ENCODE measurements at places on chromosomes 1 and 21.
A peak's percentile ranks its signal among the peaks of the same experiment; 100 is the strongest.

- peak; percentile 71 for DNase-seq
These were observed 28.3 kb downstream of the GADD45A start for GRCh38 chr1:67713057-67713846.

GRCh38 chr1:156129687-156130577 is 15.4 kb downstream of the LMNA start:
- DNase-seq: peak; percentile 96

DNA sequence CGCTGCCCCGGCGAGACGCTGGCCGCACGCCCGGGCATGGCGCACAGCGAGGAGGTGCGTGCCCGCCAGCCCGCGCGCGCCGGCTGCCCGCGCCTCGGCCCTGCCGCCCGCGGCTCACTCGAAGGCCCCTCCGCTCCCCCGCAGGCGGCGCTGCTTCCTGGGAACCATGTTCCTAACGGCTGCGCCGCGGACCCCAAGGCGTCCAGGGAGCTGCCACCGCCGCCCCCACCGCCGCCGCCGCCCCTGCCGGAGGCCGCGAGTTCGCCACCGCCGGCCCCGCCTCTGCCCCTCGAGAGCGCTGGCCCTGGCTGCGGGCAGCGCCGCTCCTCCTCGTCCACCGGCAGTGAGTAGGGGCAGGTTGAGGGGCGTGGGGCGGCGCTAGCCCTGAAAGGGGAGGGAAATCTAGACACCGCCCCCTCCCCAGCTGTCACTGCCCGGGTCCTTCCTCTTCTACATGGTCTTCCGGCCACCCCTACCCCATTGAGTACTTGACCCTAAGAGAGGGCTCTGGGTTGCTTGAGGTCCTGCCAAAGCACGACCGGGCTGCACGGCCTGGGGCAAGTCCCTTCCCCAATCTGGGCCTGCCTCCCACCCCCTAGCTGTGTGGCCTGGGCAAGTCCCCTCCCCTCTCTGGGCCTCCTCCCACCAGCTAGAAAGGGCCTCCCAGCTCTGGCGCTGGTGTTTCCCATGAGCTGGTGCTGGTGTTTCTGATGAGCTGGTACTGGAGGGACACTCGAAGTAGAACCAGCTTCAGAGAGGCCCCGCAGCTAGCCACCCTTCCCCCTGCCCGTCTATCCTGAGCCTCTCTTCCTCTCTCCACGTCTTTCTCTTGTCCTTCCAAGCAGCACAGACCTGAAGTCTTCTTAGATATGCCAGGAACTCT is 17.0 kb downstream of the TNFRSF25 start:
- peak; percentile 43 for DNase-seq

GRCh38 chr1:225877580-225877979 is 4.6 kb downstream of the TMEM63A start:
- peak; percentile 88 for DNase-seq

DNA sequence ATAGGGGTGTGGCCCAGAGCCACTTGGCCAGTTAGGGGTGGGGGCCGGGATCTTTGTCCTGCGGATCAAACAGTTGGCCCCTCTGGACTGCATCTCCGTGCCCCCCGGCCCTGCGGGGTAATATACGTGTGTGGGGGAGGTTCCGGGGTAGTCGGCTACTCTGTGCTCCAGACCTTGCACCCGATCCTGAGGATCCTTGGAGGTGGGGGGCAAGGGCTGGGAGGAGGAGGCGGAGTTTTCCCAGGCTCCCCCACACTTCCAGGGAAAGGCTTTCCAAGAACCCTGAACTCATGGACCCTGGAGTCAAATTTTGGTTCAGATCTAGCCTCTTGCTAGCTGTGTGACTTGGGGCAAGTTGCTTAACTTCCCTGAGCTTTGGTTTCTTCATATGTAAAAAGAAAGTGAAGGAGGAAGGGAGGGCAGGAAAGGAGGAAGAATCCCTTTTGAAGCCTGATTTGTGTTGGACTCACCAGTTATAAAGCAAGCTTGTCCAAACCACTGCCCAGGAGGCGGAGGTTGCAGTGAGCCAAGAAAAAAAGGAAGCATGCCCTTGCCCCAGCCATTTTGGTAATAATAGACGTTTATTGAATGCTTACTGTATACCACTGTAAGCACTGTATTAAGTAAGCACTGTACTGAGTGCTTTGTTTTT is 686 bp downstream of the MIIP start:
- DNase-seq: no peak

DNA sequence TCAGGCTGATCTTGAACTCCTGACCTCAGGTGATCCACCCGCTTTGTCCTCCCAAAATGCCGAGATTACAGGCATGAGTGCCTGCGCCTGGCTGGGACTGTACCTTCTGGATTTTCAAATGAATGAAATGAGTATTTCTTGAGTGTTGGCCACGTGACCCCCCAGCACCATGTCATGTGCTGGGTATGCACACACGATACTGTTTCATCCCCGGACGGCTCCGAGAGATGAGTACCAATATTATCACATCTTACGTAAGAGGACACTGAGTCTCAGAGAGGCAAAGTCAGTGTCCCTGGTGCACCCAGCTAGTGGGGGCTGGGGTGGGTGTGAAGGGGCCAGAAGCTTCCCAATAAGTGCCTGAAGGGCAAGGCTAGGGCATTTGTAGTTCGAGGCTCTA is 780 bp upstream of the CROCC start:
- no peak for DNase-seq

DNA sequence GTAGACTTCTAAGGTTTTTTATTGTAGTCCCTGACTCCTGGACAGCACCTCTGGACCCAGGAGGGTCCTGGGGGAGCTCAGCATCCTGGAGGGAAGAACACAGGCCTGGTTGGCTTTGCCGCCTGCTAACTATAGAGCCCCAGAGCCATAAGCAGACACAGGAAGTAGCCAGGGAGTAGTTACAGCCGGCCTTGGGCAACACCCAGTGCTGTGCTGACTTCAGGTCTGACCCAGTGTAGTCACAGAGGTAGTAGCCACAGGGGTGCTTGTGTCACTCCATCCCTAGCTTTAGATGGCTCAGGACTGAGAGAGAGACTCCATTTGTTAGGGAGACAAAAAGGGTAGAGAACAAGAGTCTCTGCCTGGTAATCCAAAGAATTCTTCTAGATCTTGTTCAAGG is 21.9 kb downstream of the MCOLN2 start:
- DNase-seq: no peak

DNA sequence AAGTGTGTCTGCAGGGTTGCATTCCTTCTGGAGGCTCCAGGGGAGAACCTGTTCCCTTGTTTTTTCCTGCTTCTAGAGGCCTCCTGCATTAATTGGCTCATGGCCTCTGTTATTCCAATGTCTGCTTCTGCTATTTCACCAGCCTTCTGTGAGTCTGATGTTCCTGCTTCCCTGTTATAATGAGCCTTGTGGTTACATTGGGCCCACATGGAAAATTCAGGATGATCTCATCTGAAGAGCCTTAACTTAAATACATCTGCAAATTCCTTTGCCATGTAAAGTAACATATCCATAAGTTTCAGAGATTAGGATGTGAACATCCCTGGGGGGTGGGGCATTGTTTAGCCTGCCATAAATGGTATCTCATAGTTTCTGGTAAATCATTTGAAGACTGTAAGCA is 181.1 kb downstream of the RWDD3 start:
- no peak for DNase-seq

DNA sequence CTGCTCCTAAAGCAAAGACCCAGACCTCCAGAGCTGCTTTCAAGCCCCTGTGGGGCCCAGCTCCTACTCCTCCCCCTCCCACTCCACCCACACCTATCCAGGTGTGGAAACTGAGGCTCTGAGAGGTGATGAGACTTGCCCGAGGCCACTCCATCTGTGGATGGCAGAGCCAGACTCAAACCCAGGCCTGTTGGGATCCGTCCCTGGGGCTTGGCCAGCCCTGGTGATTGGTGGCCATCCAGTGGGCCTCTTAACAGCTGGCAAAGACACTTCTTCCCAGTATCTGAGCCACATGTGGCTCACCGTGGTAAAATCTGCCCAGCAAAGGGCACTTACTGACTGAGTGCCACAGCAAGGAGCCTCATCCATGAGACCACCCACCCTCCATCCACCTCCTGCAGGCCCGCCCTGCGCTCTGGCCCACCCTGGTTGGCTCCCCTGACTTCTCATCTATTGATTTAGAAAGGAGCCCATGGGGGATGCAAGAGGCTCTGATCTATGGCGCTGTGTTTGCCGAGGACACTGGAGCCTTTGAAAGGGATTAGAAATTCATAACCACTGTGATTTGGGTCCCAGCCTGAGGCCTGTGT is 398.5 kb downstream of the PTPRU start:
- DNase-seq: no peak

GRCh38 chr1:70504821-70505193 is 93.7 kb downstream of the CTH start:
- DNase-seq: peak; percentile 40

DNA sequence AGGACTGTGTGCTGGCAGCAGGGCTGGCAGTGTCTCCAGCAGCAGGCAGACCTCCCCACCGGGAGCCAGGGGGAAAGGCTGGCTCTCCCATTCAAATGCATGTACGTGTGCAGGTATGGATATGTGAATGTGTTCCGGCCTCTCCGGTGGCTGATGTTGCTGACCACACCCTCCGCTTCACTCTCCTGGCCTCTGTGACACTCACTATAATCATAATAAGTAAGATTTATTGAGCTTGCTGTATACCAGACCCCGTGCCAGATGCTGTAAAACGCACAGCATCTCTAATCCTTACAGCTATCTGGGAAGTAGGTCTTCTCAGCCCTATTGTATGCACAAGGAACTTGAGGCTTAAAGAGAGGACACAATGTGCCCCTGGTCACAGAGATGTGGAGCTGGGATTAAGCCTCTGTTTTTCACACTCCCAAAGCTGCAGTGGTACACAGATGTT is 20.5 kb upstream of the ARTN start:
- no peak for DNase-seq

- peak; percentile 38 for DNase-seq
These were observed 7.8 kb upstream of the PTPRF start for GRCh38 chr1:43522776-43523480.

GRCh38 chr1:219477861-219478260 is 135.0 kb downstream of the ZC3H11B start:
- DNase-seq: no peak

GRCh38 chr1:212386029-212386428 is 28.7 kb downstream of the PACC1 start:
- DNase-seq: peak; percentile 49

- DNase-seq: no peak
These were observed 471.3 kb downstream of the CAMTA1 start for GRCh38 chr1:7256526-7256925.

GRCh38 chr1:175471039-175471800 is 272.2 kb downstream of the TNR start:
- DNase-seq: no peak

GRCh38 chr1:32362474-32363313 is at the start of the genes FAM229A and TSSK3:
TSS of gene FAM229A (minus strand) at chr1:32362485. CDS start at chr1:32362091, 394 bp downstream.
TSS of gene TSSK3 (plus strand) at chr1:32362539. CDS start at chr1:32362702, 163 bp downstream.
- DNase-seq: no peak

GRCh38 chr1:161068306-161069234 is 1.1 kb downstream of the ARHGAP30 start:
- no peak for DNase-seq

Measured in myocyte (in vitro differentiated cells).